Activated CD8-positive, alpha-beta memory T cell treated with anti-CD3 and anti-CD28 coated beads for 1 hour (primary cell): ENCODE measurements at places on chromosomes 4 and X.

- DNase-seq = no peak
Measured at GRCh38 chr4:164204434-164204833, 549.5 kb upstream of the SMIM31 start.

DNA sequence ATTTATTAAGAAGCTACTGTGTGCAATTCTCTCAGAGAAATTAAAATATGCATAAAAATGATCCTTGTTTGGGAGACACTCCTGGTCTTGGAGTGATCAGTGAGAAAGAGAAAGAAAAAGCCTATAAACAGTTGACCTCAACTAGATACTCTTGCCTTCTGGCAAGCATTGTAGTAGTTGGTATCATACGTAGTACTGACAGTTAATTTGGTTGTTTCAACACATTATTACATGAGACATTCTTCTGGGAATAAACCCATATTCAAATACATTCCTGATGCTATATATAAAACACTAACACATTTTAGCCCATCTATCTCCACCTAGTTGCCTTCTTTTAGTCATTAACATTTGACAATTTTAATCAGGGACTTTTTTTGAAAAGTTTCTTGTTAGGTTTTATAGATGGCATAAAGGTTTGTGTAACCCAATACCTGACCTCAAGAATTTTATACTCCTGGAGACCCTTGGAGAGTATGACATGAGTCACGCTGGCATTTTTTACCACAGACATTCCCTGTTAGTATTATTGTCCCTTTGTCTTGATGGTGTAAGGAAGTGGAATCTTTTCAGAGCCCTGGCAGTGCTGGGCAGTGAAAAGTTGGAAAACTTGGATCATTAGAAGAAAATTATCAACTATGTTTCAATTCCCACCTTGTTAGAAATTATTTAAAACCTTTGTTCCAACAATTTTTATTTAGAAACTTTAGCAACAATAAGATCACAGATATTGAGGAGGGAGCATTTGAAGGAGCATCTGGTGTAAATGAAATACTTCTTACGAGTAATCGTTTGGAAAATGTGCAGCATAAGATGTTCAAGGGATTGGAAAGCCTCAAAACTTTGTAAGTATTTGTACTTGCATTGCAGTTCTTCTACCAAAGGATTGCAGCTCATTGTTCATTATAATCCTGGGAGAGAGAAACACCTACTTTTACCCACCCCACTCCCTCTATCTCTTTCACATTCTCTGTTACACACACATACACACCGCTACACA is 167.1 kb upstream of the PACRGL start:
- no peak for DNase-seq

GRCh38 chrX:111402344-111402743 is 9.6 kb downstream of the DCX start:
- no peak for DNase-seq

DNA sequence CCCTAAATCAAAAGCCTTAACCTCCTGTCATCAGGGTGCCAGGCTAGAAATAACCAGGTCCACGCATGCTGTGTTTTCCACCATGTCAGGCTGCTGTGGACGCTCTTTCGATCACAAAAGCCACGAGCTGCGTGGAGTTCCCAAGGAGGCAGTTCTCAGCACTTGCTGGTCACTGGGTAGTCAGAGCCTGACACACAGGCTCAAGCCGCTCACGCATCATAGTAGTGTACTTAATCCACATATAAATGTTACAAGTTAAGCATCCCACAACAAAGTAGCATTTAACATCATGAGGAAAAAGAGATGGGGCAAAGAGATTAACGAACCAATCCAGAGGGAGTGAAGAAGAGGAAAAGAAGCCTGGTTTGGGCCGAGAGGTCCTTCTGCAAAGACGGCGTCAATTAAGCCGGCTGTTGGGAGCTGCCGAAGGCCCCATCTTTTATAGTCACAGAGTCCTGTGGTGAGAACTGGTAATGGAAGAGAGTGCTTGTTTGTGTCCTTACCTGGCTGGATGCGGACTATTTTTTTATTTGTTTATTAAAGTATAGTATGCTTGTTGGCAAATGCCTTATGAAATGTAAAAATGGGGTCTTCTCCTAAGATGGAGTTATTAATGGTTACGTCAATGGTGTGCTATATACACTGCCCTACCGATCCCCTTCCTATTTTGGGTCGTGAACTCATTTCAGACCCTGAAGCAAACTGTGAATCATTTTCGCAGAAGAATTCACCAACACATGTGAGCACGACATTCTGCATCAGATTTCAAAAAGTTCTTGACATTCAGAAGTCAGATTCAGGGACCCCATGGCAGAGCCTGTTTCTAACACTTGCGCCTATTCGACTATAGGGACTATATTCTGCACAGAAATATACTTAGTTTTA is 675 bp downstream of the PRIMPOL start:
- DNase-seq = no peak

DNA sequence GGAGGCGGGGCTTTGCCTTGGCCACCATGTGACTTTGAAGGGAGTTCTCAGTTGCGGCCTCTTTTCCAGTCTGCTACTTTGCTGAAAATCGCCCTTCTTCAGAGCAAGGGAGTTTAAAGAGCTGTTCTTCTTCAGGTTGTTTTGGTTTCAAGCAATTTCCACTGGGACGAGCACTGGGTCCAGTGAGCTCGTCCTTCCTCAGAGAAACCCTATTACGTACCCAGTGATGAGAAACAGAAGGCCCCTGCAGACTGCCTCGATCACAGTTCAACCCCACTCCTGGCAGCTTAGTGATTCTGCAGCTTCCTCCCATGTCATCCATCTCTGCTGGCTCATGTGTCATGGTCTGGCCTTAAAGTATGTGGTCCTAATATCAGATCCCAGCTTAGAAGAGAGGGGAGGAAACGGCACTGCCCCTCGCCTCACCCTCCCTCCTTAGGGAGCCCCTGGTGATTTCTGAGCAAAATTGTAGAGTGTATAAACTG is 7.8 kb upstream of the FAM149A start:
- DNase-seq = no peak

GRCh38 chr4:66920514-66920913 is 624.8 kb downstream of the CENPC start:
- no peak for DNase-seq

GRCh38 chr4:140346136-140346535 is 27.3 kb upstream of the SCOC start:
- no peak for DNase-seq

- DNase-seq = no peak
Measured at GRCh38 chr4:33577791-33578190, 2666.5 kb downstream of the ARAP2 start.

DNA sequence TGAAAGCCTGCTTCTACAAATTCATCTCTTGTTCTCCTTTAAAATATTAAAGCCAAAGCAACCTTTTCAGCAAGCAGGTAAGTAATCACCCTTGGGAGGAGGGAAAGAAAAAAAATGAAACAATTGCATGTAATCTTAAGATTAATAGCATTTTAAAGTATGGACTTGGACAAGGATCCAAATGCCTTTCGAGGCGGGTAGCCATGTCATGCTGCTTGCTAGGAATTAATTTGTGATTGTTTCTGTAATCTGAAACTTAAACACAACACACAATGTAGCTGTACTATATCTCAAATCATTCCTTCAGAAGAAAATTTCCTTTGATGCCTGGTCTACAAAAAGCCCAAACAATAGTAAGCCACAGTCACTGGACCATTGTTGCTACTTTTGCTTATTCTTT is 112.4 kb upstream of the CBR4 start:
- DNase-seq = no peak

DNA sequence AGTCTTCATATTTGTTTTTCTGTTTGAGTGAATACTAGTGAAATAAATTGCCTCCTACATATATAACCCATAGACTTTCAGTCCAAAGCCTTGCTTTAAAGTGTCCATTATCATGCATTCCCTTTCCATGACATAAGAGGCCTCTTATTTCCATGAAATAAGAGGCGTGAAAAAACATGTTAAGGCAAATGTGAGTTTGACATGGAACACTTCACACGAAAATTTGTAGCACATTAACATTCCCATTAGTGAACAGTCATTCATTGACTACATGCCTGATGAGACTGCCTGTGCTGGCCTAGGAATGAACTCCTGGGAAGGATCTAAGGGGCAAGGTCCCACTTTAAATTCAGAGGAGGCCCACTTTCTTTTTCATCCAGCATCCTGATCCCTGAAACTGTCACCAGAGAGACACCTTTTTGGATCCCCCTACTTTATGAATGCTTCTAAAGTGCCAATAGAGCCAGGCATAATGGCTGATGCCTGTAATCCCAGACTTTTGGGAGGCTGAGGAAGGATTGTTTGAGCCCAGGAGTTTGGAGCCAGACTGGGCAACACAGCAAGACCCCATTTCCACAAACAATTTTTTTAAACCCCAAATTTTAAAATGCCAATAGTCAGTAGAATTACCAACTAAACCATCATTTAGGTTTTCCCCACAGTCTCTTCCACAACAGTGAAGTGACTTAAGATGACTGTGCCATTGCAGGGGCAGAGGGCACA is 6.7 kb downstream of the RTL8B start:
- no peak for DNase-seq

DNA sequence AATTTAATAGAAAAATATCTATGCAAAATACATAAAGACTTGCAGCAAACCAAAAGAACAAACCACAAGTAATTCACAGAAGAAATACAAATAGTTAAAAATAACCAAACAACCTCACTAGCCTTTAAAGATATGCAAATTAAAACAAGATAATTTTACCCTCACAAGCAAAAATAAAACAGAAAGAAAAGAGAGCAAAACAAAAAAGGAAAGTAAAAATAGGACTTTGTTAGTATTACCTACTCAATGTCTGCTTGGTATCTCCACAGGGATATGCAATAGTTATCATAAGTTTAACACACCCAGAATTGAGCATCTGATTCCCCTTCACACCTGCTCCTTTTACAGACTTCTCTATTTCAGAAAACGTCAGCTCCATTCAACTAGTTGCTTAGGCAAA is 737.5 kb upstream of the MAGEB2 start:
- no peak for DNase-seq

DNA sequence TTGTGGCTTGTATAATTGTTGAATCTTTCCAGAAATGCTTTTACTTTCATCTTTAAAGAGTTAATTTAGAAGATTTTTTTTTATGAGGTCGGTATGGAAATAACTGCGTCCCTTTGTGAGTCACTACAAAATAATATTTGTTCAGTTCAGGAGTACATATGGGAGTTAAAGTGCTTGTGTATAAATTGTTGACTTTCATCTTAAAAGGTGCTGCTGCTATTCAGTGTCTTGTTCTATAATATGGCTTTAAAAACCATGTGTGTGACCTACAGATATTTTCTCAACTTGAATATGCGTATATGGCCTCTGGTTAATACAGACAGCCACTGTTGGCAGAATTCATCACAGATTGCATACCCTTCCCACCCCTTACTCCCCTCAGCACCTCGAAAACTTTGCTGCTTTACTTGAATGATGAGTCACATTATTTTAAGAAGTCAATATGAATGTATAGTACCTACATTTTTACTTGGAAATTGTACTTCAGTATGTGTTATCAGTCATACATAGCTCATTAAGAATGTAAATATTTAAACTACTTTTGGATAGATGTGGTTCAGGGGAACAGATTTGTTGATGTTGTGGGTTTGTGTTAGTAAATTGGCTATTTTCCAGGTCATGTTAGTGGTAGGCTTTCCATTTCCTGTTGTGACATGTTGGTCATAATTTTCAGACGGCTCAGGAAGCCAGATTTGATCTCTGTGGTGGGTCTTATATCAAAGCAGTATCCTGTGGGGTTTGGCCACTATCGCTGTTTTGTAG is 1.5 kb downstream of the CLCN3 start:
- DNase-seq = no peak

DNA sequence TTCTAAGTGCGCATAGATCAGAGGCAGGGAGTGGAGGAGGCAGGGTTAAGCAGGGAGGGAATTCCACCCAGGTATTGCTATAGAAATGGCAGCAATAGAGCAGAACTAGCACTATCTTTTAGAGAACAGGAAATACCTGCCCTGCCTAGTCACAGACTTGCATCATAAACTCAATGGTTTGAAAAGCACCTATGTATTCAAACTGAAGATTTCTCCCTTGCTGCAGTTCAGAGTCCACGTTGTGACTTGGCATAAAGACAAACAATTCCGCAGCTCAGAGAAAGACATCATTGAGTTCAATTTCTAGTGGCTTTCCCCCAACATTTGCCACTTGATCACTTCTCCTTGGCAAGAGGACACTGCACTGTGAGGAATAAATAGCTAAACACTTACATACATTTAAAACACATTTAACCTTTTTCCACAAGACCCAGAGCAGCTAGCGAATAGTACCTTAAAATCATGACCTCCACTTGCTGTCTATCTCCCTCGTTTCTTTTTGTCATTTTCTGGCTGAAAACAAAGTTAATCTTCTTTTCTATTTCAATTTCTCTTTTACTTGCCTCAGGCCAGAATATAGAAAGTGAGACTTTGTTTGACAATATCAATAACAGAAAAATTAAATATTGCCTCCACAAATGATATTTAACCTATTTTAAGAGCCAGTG is 42.4 kb downstream of the SLC7A11 start:
- no peak for DNase-seq

- DNase-seq = no peak
Measured at GRCh38 chr4:185112104-185112503, 31.0 kb upstream of the SLC25A4 start.

- no peak for DNase-seq
Measured at GRCh38 chr4:155675709-155676429, 9.2 kb downstream of the GUCY1A1 start.

GRCh38 chr4:107213880-107214279 is 177.8 kb upstream of the DKK2 start:
- no peak for DNase-seq

DNA sequence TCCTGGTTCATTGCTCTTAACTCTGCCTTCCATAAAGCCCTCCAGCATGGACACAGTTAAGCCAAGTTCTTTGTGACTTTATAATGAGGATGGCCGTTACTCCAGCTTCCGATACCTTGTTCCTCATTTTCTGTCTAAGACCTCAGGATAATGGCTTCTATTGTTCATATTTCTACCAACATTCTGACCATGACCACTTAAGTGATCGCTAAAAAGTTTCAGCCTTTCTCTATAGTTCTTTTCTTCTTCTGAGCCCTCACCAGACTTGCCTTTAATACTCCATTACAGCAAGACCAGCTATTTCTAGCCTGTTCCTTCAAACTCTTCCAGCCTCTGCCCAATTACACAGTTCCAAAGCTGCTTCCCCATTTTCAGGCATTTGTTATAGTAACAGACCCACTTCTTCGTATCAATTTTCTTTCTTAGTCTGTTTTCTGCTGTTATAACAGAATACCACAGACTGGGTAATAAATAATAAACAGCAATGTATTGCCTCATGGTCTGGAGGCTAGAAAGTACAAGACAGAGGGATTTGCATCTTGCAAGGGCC is 12.3 kb downstream of the RNF175 start:
- DNase-seq = no peak

- DNase-seq = no peak
Measured at GRCh38 chrX:130625386-130625785, 223.6 kb downstream of the RBMX2 start.

- DNase-seq = no peak
Measured at GRCh38 chr4:90330546-90330945, 203.4 kb downstream of the CCSER1 start.

DNA sequence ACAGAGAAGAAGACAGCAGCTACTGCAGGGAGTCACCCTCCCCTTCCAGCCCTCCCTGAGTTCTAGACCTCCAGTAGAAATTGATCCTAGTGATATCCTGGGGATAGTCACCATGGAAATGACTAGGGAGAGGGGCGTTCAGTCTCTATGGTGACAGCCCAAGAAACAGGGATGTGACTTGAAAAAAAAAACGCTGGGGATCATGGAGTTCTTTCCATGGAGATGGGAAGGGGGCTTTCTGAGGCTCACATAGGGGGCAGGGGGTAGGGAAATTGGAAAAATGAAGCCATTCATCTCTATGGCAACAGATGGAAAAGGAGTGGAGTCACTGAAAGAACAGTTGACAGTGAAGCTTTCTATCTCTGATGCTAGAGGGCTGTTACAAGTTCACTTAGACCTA is 28.0 kb upstream of the IGBP1 start:
- no peak for DNase-seq
